ENCODE measurements at places on chromosomes 7 and 10. TPM values are rescaled to one million over a fixed set of nuclear protein-coding genes. Genes with fewer than 3 reads are reported as not detected.

- H3K4me3 ChIP-seq = peak overlapping the region; percentile 56
- peaks cover 6% of the 10 kb centered on the region for H3K4me1 ChIP-seq
- DNase-seq = no peak
- H3K27ac ChIP-seq = peak overlapping the region; percentile 34
- peaks cover 13% of the 10 kb centered on the region for H3K27me3 ChIP-seq
- H3K36me3 ChIP-seq = peaks cover 39% of the 10 kb centered on the region
These were observed 90.2 kb downstream of the DLG5 start for GRCh38 chr10:77836299-77836820.

- H3K4me3 ChIP-seq = no peak overlapping the region
- H3K27ac ChIP-seq = no peak overlapping the region
- H3K27me3 ChIP-seq = peaks cover 6% of the 10 kb centered on the region
- DNase-seq = no peak
- H3K36me3 ChIP-seq = no peaks in the 10 kb centered on the region
These were observed 36.1 kb downstream of the ST8SIA6 start for GRCh38 chr10:17418249-17418648.

Gene AKR1C8
- not detected for total RNA-seq

- no peaks in the 10 kb centered on the region for H3K4me1 ChIP-seq
- no peak for DNase-seq
- H3K27ac ChIP-seq = no peak overlapping the region
- H3K36me3 ChIP-seq = peaks cover 3% of the 10 kb centered on the region
- no peak overlapping the region for H3K4me3 ChIP-seq
- peaks cover 3% of the 10 kb centered on the region for H3K27me3 ChIP-seq
These were observed 49.3 kb upstream of the INSIG1 start for GRCh38 chr7:155248366-155248756.

Gene TDRD1
- total RNA-seq = 0.18 TPM

Gene SPDYE3
- total RNA-seq = not detected

Gene DCLRE1A
- 7.5 TPM for total RNA-seq

DNA sequence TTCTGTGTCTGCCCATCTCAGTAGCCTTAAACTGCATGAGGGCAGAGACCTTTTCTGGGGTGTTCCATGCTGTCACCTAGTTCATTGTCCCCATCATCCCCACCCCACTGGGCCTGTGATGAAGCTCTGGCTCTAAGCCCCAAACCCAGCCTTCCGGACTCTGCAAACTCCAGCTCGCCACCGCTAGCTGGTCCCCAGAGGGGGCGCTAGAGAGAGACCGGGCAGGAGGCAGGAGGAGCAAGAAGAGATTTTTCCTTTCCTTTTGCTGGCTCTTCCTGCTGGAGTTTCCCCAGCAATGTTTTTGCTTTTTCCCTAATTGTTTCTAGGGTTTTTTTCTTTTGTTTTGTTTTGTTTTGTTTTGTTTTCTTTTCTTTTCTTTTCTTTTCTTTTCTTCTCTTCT lies 234.4 kb downstream of the TEX36 start:
- H3K4me1 ChIP-seq = no peaks in the 10 kb centered on the region
- no peaks in the 10 kb centered on the region for H3K27me3 ChIP-seq
- no peaks in the 10 kb centered on the region for H3K36me3 ChIP-seq

DNA sequence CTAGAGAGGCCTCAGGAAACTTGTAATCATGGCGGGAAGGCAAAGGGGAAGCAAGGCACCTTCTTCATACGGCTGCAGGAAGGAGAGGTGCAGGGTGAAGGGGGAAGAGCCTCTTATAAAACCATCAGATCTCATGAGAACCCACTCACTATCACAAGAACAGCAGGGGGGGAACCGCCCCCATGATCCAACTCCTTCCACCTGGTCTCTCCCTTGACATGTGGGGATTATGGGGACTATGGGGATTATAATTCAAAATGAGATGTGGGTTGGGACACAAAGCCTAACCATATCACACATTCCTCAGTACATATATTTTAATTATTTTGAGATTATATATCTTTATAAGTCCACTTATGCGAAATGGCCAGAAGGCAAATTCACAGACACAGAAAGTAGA lies 8.9 kb downstream of the HK1 start:
- no peak overlapping the region for H3K4me3 ChIP-seq
- H3K27me3 ChIP-seq = peaks cover 2% of the 10 kb centered on the region
- no peaks in the 10 kb centered on the region for H3K36me3 ChIP-seq
- H3K27ac ChIP-seq = no peak overlapping the region
- H3K4me1 ChIP-seq = peaks cover 4% of the 10 kb centered on the region

DNA sequence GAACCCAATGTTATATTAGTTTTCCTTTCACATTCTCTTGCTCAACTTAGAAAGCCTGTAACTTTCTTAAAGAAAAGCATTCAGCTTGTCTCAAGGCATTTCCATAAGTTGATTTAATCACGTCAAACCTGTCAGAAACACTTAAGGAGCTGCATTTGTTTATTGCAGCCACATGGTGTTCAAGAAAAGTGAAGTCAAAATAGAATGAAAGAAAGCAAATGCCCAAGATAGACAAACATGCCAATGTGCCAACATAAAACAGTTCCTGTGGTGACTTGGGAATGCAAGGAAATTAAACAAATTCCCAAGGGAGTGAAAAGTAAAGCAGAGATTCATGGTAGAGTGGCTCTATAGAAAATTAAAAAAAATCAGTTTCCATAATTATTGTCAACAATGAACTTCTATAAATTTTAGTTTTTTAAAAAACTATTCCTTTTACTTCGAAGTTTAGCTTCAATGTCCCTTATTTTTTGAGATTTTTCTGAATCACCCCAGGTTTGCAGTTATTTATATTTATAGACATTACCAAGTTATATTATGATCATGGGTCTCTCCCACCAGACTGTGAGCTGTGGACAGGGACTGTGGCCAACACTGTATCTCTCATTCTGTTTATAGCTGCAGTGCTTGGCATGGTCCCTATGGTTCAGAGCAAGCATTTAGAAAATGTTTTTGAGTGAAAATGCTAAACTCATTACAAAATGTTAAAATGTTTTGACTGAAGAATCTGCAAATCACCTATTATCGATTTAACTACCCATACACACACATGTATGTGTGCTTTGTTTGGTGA lies 887.4 kb downstream of the REEP3 start:
- no peak overlapping the region for H3K4me3 ChIP-seq
- no peak overlapping the region for H3K27ac ChIP-seq
- no peaks in the 10 kb centered on the region for H3K36me3 ChIP-seq
- DNase-seq = no peak

GRCh38 chr7:66315192-66315591 lies 110.1 kb downstream of the TPST1 start:
- H3K4me1 ChIP-seq = peaks cover 1% of the 10 kb centered on the region
- no peak overlapping the region for H3K27ac ChIP-seq
- DNase-seq = no peak

GRCh38 chr10:1425879-1426278 lies 311.4 kb downstream of the ADARB2 start:
- H3K27me3 ChIP-seq = no peaks in the 10 kb centered on the region
- no peaks in the 10 kb centered on the region for H3K36me3 ChIP-seq
- peaks cover 17% of the 10 kb centered on the region for H3K4me1 ChIP-seq

Measured in endothelial cell (in vitro differentiated cells).